Substantia nigra (tissue), 51 donors: ENCODE measurements at places on chromosomes 4 and X.

DNA sequence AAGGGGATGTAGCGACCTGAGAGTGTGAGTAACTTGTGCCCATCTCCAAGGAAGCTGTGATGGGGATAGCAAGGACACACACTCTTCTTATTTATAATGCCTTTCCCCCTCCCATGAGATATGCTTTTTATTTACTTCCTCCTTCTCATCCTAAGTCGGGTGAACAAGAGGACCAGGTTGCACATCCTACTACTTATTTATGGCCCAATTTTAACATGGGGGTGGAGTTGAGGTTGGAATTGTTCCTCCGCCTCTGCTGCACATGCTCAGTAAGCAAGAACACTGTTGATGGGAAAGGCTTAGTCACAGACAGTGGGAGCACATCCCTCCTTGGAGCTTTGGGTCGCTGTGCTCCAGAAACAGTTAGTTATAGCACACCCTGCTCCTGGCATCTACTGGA is 15.2 kb upstream of the TLR8 start:
- DNase-seq, result no peak

DNA sequence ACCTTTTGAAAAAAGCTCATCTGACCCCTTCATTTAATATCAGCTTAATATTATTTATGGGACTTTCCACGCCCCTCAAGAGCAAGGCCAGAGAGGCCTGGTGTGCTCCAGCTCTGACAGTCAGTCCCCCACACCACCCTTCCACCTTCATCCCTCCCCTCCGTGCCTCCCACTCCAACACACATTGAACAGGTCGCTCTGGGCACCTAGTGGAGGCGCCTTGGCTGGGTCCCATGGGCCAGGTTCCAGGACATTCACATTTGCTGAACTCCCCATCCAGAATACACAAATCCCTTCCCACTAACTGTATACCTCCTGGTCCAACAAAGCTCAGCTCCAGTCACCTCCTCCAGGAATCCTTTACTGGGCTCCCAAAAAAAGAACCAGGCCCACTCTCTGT is 137.5 kb downstream of the BCOR start:
- no peak for DNase-seq

GRCh38 chr4:126790633-126791032 is 842.1 kb upstream of the INTU start:
- no peak for DNase-seq

DNA sequence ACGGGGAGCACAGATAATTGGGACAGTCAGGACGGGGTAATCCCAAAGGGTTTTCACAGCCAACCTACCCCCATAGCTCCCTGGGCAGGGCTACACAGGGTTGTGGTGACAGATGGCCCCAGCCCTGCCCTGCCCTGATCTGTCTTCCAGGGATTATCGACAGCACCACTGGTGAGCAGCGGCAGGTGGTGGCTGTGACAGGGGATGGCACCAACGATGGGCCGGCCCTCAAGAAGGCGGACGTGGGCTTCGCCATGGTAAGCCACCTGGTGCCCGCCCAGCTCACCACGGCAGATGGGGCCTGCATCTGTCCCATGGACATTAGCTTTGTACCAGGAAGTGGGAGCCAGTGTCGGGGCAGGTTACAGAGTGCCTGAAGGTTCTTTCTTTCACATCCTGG is 39.3 kb downstream of the ATP2B3 start:
- DNase-seq, result no peak

GRCh38 chr4:3225936-3226335 is 23.0 kb upstream of the MSANTD1 start:
- DNase-seq, result no peak

- peak; percentile 29 for DNase-seq
Measured at GRCh38 chr4:156968479-156968984, 3.1 kb downstream of the PDGFC start.

DNA sequence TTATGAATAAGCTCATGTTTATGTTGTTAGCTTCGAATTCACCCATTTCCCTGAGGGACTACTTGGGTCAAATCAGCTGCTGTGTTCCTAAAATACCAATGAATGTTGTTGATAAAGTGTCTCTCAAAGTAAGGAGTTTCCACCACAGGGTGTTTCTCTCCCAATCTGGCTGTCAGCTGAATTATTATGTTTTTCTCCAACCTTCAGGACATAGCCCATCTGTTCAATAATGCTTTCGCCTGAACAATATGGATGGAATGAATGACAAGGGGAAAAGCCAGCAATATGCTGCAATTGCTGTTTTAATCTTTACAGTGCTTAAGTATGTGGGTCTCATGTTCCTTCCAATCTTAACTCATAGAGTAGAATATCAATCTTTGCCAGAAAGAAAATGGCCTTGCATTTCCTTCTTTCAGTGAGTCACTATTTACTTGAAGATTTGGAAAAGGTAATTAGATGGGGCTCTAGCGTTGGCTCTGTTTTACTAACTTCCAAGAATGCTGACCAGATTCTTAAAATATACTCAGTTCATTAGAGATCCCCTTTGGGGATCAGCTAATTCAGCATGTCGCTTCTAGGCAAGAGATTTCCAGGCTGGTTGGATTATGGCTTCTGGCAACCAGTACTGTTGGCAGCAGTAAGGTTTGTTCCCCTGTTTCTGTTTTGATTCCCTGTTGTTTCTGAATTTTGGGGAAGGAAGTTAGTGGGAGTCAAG is 410.5 kb downstream of the PPP3CA start:
- no peak for DNase-seq

- DNase-seq, result no peak
Measured at GRCh38 chr4:15657366-15657765, 2.2 kb upstream of the FBXL5 start.

DNA sequence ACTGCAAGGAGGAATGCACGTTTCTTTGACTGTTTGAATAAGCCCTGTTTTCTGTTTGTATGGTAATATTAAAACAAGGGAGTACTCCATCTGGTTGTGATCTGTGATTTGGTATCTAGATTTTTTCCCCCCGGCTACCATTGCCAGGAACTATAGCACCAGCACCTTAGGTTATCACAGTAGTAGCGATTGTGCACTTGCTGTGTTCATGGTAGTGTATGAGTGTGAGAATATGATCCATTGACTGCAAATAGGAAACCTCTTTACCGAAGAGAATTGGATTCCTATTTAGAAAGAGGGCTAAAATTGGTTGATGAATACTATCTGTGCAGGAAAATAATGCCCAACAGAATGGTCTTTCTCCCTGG is 69.9 kb downstream of the LARP7 start:
- DNase-seq, result no peak

DNA sequence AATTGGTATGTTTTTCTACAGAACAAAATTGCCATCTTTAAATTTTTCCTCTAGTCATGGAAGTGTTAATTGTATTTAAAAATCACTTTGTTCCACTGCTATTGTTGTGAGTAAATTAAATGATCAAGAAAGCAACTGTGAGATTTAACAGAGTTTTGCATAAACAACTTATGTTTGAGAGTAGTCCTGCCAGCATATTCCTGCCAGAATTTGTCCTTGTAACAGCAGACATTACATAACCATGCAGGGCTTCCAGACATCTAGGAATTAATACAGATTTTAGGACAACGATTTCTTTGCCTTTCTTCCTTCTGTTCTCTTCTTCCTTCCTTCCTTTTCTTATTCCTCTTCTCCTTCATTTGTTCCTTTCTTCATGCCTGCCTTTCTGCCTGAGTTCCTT is 125.5 kb downstream of the HTR2C start:
- DNase-seq, result no peak

- DNase-seq, result no peak
Measured at GRCh38 chr4:55012363-55013230, 112.8 kb downstream of the KDR start.

GRCh38 chr4:119693126-119693525 is 64.5 kb upstream of the PDE5A start:
- DNase-seq, result no peak

- no peak for DNase-seq
Measured at GRCh38 chrX:50871922-50872453, 38.5 kb upstream of the BMP15 start.

- DNase-seq, result no peak
Measured at GRCh38 chrX:40623665-40624064, 437 bp downstream of the MPC1L start.

- DNase-seq, result no peak
Measured at GRCh38 chr4:107666134-107666533, 53.9 kb downstream of the PAPSS1 start.

DNA sequence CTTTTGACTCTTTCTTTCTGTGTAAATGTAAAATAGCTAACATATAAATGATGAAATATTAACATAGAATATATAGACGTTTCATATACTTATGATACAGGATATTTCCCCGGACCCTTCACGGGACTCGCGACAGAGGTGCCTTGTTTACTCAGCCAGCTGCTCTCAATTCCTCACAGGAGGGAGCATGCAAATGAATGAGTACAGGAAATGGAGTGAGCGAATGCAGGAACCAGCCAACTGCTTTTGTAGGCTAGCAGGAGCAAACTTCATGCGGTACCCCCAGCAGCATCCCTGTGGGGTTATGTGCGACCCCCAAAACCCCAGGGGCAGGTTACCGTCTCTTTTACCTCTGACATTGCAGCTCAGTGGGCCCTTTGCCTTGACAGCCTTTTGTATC is 110.3 kb upstream of the PDHA2 start:
- DNase-seq, result no peak

DNA sequence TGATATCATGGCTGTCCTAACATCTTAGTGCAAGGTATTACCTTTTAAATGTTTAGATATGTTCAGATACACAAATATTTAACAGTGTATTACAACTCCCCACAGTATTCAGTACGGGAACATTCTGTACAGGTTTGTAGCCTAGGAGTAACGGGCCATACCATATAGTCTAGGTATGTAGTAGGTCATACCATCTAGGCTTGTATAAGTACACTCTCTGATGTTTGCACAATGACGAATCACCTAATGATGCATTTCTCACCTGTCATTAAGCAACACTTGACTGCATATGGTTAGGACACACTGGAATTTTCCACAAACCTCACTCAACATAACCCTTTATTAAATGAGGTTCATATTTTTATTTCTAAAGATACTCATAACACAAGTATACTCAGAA is 67.7 kb downstream of the THOC2 start:
- DNase-seq, result no peak

DNA sequence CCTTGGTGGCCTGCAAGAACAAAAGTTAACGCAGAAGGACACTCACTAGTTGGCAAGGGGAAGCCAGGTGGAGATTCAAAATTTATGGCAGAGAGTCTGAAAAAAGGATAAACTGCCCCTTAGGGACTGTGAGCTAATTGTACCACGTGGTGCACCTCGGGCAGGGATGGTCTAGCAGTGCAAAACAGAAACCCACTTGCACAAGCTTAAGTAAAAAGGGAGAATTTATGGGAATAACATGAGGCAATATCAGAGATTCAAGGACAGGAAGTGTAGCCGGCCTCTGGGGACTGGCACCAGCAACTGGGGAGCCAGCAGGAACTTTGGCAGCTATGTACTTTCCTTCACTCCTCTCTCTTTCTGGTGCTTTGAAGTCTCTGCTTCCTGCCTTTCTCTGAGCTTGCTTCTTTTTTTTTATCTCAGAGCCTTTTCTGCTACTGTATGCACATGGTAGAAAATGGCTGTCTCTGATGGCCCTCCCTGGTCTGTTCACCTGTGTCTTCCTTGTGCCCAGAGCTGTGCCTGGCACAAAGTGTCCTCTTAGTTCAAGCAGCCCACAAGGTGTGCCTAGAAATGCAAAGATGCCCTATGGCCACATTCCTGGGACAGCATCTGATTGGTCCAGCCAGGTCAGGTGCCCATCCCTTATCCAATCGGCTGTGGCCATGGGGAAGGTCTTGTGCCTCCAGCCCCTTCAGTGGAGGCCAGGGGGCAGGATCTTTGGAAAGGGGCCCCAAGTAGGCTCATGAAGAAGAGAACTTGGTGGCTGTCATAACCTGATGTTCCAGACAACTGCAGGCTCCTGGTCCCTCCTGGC is 114.8 kb upstream of the ATP6AP2 start:
- no peak for DNase-seq

- DNase-seq, result no peak
Measured at GRCh38 chrX:13285229-13285628, 34.6 kb downstream of the ATXN3L start.

DNA sequence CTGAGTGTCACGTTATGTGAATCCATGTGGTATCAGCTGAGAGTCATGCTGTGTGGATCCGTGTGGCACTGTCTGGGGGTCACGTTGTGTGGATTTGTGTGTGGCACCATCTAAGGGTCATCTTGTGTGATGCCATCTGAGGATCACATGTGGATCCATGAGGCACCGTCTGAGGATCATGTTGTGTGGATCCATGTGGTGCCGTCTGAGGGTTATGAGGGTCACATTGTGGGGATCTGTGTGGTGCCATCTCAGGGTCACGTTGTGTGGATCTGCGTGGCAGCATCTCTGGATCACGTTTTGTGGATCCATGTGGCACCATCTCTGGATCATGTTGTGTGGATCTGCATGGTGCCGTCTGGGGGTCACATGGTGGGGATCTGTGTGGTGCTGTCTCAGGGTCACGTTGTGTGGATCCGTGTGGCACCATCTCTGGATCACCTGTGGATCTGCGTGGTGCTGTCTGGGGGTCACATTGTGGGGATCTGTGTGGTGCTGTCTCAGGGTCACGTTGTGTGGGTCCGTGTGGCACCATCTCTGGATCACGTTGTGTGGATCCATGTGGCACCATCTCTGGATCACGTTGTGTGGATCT is 6.9 kb downstream of the PDE6B start:
- no peak for DNase-seq

GRCh38 chr4:151798678-151799416 is 38.0 kb upstream of the GATB start:
- DNase-seq, result no peak

DNA sequence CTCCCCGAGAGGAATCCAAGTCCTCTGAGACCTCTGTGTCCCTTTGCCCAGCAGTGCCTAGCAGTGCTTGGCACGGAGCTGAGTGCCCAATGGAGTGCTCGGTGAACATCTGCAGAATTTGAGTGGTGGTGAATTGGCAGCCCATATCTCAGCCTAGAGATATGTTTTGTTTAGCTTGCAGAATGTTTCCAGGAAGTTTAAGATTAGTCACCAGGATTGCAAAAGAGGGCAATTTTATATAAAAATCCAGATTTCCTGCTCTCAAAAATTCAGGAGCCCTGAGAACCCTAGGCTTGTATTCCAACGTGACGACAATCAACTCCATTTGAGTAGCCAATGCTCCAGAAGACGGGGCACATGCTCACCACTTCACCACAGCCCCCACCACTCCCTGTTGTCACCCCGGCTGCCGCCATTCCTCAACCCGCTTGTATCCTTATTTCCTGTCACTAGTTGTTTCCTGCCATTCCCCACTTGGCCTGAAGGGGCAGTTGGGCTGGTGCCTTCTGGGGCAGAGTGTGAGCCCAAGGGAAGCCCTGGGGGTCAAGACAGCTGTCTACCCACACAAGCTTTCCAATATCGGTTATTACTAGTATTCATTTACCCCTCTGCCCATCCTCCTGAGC is 116.9 kb downstream of the EFNB1 start:
- no peak for DNase-seq

GRCh38 chr4:2860391-2861348 is 17.0 kb downstream of the ADD1 start:
- DNase-seq, result no peak

DNA sequence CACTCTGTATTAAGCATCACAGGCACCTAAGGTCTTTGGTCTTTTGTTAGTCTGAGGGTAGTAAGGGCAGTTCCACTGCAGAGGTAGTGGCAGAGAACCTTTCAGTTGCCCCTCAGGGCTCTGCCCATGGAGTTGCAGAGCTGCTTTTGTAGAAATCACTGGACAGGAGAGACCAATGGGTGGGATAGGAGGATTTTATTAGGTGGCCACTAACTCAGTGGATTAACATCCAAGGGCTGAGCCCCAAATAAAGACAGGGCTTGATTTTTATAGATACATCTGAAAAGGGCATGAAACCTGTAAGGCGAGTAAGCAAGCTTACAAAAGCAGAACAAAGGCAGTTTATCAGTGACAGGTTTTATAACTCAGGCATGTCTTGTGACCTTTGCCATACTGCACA is 1035.4 kb downstream of the SH3BGRL start:
- no peak for DNase-seq

- no peak for DNase-seq
Measured at GRCh38 chr4:118282692-118283091, 70.1 kb downstream of the PRSS12 start.
